ENCODE measurements at places on chromosomes 13 and 19.

DNA sequence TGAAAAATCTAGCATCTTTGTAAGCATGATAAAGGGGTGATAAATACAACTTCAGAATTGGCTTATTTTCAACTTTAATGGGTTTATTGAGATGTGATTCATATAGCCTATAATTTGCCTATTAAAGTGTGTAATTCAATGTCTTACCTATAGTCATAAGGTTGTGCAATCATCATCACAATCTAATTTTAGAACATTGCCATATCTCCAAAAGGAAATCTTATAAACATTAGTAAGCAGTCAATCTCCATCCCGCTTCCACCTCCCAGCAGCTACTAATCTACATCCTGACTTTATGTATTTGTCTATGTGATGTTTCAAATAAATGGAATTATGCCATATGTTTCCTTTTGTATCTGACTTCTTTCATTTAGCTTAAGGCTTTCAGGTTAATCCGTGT is 145.2 kb upstream of the KLHL1 start:
- DNase-seq = no peak

DNA sequence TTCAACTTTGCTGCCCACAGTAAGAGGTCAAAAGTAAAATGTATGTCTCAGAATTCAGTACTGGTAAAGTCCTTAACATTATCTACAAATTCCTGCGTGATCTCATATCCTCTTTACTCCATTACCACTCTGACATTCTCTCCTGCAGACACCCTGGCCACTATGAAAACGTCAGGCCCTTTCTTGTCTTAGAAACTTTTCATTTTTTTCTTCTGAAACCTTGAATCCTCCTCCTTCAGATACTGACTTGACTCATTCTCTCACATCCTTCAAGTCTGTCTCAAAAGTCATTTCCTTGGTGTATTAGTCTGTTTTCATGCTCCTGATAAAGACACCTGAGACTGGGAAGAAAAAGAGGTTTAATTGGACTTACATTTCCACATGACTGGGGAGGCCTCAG is 262.3 kb downstream of the POU4F1 start:
- no peak for DNase-seq

DNA sequence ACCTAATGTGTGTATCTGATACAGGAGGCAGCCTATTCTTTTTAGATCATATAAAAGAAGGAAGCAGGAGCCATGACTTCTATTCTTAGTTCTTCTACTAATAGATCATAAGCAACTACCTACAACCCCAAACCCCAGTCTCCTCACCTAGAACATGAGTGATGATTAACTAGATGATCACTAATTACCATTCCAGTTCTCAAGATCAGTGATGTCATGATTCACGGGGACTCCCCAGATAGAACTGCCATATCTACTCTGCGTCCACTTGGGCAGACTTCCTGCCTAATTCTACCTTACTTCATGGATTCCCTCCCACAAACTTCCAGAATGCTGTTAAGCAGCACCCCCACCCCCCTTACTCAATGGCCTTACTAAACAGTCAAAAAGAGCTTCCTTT is 380.1 kb downstream of the FGF14 start:
- no peak for DNase-seq

DNA sequence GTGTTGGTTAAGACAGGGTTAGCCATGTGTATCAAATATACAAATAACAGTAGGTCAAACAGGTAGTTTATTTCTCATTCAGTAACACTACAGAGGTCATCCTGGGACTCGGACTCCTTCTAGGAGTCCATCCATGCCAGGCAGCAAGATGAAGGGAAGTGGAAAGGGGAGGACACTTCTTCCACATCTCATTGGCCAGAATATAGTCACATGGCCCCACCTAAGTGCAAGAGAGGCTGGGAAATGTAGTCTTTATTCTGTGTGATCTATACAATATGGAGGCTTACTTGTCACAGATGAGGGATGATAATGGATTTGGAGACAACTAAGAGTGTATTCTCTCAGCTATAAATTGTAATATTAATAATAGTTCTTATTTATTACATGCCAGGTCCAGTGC is 31.1 kb downstream of the RDH8 start:
- no peak for DNase-seq

DNA sequence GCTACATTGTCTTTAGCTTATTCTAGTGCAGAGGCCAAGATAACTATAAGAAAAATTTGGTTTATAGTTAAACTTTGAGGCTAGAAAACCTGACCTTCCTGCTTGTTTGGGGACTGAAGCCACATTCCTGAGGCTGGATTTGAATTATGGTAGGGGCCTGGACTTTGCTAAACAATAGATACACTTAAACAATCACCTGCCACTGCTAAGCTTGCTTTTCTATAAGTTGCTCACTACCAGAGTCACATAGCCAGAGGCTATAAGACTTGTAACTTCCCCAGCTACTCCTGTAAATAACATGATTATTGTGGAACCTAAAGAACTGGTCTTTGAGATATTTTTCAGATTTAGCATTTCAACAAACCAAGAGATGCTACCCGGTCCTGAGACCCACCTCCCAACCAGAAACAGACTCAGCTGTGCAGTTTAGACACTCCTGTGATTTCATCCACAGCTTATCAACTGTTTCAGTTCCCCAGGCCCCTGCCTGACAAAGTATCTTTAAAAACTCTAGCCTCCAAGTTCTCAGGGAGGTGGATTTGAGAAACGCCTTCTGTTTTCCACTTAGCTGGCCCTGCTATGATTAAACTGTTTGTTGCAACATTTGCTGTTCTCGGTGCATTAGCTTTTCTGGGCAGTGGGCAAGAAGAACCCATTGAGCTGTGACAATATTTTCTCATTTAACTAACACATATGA is 77.7 kb downstream of the MIPEP start:
- no peak for DNase-seq

- DNase-seq = no peak
These were observed 3.8 kb downstream of the CDX2 start for GRCh38 chr13:27965343-27965739.

- no peak for DNase-seq
These were observed 6.3 kb downstream of the IL17D start for GRCh38 chr13:20709782-20710181.

- no peak for DNase-seq
These were observed 28.7 kb downstream of the LATS2 start for GRCh38 chr13:21032656-21033055.

- no peak for DNase-seq
These were observed 2.4 kb downstream of the ATP8B3 start for GRCh38 chr19:1809678-1810077.

DNA sequence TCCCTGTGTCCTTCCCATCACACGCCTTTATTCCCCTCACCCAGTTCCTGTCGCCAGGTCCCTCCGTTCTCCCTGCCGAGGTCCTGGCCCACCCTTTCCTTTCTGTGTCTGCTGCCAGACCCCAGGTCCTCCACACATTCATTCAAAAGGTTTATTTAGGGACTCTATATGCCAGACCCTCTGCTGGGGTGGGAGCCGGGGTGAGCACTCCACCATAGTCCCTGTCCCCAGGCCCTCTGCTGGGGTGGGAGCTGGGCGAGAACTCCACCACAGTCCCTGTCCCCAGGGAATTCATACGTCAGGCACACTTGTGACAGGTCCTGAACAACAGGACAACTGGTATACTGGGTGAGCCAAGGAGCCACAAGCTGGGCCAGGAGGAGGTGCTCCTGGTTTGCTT is 34.4 kb upstream of the TUBGCP3 start:
- DNase-seq = no peak

GRCh38 chr19:50383001-50383851 is 921 bp upstream of the POLD1 start:
- DNase-seq = no peak

DNA sequence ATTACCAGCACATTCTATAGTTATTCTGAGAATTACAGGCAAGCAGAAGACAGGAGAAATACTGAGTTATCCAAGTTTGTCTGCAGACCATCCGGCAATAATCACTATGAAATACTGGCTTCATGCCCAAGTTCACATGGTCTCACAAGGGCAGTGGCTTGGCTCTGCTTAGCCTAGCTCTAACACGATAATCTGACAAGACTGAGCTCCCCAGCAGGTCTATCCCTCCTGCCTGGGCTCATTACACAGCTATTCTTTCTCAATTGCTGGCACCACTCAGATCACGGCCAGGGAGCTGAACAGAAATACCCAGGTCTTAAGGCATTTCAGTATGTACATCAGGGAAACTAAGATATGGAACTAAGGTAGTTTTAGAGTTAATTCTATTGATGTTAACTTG is 361.6 kb upstream of the PCDH20 start:
- DNase-seq = no peak

DNA sequence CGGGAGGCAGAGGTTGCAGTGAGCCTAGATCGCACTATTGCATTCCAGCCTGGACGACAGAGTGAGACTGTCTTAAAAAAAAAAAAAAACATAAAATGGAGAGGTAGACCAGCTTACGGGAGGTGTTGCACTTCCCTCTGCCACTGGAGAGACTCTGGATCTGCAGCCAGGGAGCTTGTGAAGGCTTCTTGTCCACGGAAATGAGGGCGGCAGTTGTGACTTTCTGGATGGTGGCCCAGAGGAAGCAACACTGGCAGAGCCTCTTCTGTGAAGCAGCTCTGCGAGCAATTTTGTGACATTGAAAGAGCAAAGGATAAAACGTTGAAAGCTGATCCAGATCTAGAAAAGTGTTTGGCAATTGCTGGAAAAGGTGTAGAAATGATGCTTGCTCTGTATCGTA is 10.4 kb downstream of the SPINT2 start:
- DNase-seq = no peak

- DNase-seq = no peak
These were observed 1152.9 kb downstream of the SLITRK1 start for GRCh38 chr13:82729401-82729800.

GRCh38 chr13:48838193-48838973 is 137.3 kb upstream of the FNDC3A start:
- no peak for DNase-seq

- no peak for DNase-seq
These were observed 48.3 kb downstream of the LATS2 start for GRCh38 chr13:21012841-21013681.

DNA sequence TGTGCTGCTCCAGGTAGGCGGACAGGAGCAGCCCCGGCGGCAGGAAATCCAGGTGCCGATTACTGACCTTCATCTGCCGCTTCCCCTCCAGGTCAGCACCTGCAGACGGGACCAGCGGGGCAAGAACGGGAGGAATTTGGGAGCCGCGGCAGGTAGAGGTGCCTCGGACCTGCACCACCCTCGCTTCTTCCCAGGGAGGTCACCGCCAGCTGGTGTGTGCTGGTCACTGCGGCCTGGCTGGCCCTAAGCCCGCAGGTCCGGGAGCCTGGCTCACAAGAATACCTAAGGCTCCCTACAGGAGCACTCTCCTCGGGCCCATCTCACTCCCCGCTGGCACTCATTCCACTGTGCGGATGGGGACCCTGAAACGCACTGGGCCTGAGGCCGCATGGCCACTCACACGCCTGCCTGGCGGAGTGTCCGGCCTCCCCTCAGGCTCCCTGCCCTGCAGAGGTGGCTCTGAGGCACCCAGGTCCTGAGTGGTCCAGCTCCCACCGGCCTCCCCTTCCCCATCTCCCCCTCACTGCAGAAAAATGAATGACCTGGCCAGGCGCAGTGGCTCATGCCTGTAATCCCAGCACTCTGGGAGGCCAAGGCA is 4.3 kb downstream of the RNU6-9 start:
- DNase-seq = no peak
